ENCODE measurements at places on chromosomes 16 and 17.
A peak's percentile ranks its signal among the peaks of the same experiment; 100 is the strongest.

DNA sequence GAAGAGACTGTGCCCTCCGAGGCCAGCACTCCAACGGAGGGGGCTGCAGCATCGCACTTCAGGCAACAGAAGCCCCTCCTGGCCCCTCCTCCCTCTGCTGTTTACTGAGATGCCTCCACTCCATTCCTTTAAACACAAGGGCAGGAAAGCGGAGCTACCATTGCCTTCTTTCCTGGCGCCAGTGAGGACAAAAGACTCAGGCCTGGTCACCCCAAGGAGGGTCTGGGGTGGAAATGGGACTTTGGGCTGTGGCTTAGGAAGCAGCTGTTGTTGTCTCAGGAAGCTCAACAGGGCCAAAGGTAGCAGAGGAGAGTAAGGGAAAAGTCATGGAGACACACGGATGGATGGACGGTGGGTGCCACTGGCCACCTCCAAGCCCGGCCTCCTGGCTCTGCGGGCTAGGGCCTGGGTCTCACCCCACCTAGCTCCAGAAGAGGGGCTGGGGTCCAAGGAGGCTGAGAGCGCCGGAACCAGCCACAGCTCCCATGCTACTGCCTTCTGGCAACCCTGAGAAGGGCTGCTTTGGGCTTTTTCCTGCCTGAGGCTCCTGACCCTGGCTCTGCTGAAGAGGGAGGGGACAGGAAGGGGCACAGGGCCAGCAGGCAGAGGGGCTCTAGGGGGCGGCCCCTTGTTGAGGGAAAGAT, 11.1 kb downstream of the CD300LG start:
- DNase-seq: no peak

- no peak for DNase-seq
Observed at GRCh38 chr16:69906838-69907401, 44.2 kb upstream of the CLEC18A start.

DNA sequence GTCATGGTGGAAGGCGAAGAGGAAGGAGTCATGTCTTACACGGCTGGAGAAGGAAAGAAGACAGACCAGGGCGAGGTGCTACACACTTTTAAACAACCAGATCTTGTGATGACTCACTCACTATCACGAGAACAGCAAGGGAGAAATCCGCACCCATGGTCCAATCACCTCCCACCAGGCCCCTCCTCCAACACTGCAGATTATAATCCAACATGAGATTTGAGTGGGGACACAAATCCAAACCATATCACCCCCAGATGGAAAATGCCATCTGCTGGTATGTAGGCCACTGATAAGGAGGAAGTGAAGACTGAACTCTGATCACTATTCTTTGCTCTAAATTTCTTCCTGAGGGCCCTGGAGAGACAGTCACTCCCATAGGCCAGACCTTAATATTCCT, 7.5 kb upstream of the ITGAX start:
- DNase-seq: no peak

GRCh38 chr17:61007980-61008379, 330.3 kb downstream of the BCAS3 start:
- DNase-seq: no peak

GRCh38 chr16:60712144-60712543, 1324.1 kb downstream of the CDH8 start:
- no peak for DNase-seq

- no peak for DNase-seq
Observed at GRCh38 chr16:85422632-85423550, 190.2 kb upstream of the GSE1 start.

DNA sequence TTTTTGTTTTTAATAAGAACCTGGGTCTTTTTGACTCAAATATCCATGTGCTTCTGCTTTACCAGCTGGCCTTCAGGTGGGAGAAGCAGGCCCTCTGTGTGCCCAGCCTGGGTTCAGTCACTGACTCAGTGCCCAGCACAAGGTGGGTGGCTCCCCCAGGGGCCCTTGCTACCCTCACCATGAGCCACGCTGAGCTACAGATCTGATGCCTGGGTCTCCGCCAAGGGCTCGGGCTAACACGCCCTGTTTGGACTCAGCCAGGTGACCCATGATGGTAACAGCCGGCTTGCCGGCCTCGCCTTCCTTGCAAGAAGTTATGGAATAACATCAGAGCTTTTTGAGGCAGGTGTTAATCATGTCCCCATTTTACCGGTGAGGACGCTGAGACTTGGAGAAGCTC, 109.5 kb upstream of the NLRP1 start:
- no peak for DNase-seq

- no peak for DNase-seq
Observed at GRCh38 chr16:75264999-75265910, 13.8 kb upstream of the BCAR1 start.

DNA sequence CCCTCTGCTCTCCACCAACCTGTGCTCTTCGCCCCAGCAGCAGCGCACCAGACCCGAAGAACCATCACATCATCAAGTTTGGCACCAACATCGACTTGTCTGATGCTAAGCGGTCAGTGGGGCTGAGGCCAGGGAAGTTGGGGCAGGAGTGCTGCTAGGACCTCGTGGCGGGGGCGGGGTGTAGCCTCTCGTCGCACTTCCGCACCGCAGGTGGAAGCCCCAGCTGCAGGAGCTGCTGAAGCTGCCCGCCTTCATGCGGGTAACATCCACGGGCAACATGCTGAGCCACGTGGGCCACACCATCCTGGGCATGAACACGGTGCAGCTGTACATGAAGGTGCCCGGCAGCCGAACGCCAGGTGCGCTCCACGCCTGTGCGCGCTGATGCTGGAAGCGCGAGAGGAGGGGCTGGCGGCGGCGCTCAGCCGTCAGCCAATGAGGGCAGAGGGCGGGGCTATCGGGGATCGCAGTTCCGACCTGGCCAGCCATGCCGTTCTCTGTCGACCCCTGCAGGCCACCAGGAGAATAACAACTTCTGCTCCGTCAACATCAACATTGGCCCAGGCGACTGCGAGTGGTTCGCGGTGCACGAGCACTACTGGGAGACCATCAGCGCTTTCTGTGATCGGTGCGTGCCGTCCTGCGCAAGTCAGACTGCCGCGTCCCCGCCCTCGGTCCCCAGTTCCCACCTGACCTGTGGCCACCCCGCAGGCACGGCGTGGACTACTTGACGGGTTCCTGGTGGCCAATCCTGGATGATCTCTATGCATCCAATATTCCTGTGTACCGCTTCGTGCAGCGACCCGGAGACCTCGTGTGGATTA, 3.2 kb upstream of the TMEM88 start:
- DNase-seq: peak; percentile 92

DNA sequence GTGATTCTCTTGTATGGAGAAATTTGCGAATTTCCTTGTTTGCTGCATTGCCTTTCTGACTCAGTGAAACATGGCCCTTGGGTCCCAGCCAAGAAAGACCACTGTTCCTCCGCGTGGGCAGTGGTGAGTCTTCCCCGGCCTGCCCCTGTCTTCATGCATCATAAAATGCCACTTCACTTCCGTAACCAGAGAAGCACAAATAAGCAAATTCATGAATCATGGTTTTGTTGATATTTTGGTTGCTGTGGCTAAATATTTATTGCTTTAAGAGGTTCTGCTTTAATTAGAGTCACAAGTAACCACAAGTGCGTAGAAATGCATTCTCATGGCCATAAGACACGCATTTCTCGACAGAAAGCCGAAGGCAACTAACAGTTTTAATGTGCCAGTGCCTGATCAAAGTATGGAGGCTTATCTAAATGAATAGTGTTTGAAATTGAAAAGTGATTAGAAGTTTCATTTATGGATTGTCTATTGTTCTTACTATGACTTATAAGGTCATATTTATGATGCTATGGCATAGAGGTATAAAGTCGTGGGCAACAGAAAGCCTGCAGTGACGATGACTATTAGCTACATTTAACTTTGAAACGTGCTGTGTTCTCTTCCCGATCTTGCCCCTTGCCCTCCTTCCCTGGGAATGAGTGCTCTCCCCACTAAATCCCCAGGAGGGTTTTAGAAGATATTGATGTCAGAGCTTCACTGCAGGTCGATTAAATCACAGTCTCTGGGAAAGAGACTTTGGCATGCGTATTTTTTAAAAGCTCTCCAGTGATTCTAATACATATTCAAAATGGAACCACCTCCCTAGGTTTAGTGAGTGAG, 76.0 kb downstream of the WIPI1 start:
- peak; percentile 19 for DNase-seq

DNA sequence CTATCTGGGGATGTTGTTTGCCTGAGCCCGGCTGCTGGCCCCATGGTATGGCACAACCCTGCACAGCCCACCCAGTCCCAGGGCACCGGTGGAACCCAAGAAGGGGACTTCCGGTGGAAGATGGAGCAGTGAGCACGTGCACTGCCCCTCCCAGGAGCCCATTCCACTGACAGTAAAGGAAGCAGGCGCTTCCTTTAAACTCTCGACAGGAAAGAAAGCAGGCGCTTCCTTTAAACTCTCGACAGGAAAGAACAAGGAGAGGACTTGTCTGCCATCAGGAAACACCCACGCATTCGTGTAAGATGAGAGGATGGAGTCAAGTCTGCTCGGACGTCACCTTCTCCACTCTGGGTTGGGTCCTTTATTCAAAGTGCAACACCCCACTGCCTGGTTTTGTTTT, 53.7 kb downstream of the IL21R start:
- no peak for DNase-seq

- no peak for DNase-seq
Observed at GRCh38 chr16:51389881-51390280, 238.8 kb upstream of the SALL1 start.

DNA sequence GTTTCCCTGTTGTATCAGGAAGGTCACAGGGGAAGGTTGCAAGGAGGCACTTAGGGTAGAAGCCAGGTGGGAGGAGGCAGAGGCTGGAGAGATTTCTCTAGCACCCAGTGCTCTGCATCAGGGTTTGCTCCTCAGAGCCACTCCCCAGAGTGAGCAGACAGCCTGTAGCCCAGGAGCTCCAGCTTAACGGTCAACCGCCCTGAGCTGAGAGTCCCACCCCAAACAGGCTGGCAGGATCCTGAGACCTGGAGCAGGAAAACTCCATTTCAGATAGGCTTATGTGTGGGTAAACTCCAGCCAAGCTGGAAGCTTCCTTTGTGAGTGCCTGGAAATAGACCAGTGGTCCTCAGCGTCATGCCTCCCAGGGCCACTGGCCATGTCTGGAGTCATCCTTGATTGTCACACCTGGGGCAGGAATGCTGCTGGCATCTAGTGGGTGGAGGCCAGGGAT, 37.9 kb downstream of the MPRIP start:
- no peak for DNase-seq

- DNase-seq: no peak
Observed at GRCh38 chr16:66081775-66082366, 284.6 kb upstream of the CDH5 start.

DNA sequence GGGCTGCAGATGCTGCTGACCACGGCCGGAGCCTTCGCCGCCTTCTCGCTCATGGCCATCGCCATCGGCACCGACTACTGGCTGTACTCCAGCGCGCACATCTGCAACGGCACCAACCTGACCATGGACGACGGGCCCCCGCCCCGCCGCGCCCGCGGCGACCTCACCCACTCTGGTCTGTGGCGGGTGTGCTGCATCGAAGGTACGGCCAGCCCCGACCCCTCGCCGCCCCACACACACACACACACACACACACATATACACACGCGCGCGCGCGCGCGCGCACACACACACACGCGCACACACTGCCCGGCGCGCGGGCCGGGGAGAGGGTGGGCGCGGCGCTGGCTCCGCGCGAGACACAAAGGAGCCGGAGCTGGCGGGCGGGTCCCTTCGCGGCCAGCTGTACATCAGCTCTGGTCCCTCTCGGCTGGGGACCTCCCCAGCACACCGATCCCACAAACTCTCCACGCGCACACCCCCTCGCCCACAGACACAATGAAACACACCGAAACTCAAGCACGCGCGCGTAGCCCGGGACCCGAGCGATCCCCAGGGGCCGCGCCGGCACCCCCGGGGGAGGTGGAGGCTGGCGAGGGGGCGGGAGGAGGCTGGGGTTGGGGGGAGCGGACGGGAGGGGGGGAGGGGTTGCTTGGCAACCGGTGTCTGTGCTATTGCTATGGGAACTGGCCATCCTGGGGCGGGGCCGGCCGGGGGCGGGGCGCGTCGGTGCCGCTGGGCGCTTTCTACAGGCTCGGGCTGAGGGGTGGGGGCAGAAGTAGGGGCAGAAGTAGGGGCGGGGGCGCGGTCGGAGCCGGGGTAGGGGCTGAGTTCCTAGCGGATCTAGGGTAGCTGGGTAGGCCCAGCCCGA, 658 bp downstream of the CACNG4 start:
- peak; percentile 11 for DNase-seq

DNA sequence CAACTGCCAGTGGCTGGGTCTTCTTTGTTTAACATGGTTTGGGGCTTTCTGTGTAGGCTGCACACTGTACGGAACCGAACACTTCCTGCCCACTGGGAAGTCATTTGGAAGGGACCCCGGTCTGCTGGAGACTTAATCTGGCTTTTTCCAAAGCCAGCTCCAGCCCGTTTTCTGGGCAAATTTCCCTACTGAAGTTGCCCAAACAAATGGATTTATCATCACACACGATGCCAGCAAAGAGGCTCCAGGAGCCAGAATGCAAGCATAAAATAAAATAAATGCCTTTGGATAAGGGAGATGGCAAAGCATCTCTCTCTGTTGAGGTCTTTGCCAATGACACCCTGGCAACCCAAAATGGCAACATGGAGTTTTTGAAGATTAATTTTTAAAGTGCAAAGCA, 259.9 kb upstream of the IRX3 start:
- no peak for DNase-seq

- DNase-seq: no peak
Observed at GRCh38 chr17:59219992-59220327, 351 bp upstream of the GDPD1 start.

GRCh38 chr16:10182222-10183053, at the start of gene GRIN2A:
Gene GRIN2A (minus strand): TSS chr16:10182428. CDS start chr16:10180411, 2,017 bp downstream.
- no peak for DNase-seq

- DNase-seq: no peak
Observed at GRCh38 chr16:17395849-17396480, 74.8 kb downstream of the XYLT1 start.

GRCh38 chr16:54886078-54886477, 44.6 kb upstream of the IRX5 start:
- no peak for DNase-seq

DNA sequence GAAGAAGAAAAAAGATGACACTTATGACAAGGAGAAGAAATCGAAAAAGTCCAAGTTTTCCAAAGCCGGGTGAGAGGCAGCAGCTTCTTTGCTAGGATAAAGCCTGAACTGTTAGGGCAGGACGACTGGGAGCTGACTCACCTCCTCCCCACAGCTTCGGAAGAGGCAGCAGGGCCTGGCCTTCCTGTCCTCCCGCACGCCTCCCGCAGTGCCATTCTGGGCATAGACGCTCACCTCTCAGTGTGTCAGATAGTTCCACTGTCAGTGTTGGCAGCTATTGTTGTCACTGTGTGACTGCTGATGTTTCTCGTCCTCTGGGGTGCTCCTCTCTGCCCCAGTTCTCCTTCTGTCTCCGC, 12.6 kb downstream of the UBN1 start:
- DNase-seq: no peak

GRCh38 chr17:34680151-34680550, 100.8 kb downstream of the TMEM132E start:
- no peak for DNase-seq

DNA sequence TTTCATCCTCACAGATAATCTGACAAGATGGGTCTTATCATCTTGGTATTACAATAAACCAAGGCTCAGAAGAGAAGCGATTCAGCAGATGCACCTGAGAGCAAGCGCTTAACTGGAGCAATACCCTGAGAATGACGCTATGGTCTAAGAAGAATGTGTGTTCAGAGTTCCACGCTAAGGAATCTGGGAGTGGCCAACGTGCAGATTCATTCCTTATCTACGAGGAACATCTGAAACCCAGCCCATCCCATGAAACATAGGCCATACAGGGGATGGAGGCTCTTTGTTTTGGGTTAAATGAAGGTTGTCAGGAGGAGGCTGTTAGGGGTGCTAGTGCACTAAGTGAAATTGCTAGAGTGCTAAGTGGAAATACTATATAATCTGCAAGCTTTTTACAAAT, 28.5 kb upstream of the KDM8 start:
- DNase-seq: no peak
